ENCODE measurements at places on chromosomes 7 and 10.
A peak's percentile ranks its signal among the peaks of the same experiment; 100 is the strongest.

DNA sequence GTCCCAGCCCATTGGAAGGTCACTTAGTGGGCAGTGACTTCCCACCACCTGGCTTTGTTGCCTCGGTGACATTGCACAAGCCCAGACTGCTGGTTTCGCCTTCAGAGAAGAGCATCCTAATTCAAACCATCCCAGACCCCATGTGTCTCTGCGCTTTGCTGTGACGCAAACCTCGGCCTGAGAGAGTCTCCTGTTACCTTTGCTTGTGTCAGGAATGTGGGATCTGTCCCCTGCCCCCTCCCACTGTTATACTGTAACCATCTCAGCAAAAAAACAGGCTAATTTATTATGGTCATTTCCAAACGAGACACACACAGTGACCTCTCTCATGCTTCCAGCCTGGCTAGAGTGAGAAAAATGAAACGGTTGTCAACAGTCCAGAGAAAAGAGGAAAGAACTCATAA, 25.0 kb upstream of the AQP1 start:
- no peak for DNase-seq

- no peak for DNase-seq
These were observed 17.3 kb downstream of the TPK1 start for GRCh38 chr7:144818511-144818910.

DNA sequence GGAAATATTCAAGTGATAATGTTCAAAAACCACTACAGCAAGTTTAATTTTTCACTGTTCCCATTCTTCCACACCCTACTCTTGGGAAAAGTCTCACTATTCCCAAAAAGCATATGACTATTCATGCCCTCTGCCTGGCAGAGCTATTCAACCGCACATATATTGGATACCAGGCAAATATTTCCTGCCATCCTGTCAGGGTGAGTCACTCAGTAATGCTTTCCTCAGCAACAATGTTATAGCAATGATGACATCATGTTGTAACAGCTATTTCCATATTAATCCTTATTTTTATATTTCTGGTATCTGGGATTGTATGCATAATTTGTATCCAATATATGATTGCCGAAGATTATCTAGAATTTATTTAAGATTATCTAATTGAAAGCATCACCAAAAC, 114.0 kb upstream of the PLXDC2 start:
- peak; percentile 19 for DNase-seq

- no peak for DNase-seq
These were observed 235.9 kb downstream of the HGF start for GRCh38 chr7:81533931-81534330.

GRCh38 chr10:88032566-88032965, 169.1 kb downstream of the PTEN start:
- DNase-seq: peak; percentile 77

DNA sequence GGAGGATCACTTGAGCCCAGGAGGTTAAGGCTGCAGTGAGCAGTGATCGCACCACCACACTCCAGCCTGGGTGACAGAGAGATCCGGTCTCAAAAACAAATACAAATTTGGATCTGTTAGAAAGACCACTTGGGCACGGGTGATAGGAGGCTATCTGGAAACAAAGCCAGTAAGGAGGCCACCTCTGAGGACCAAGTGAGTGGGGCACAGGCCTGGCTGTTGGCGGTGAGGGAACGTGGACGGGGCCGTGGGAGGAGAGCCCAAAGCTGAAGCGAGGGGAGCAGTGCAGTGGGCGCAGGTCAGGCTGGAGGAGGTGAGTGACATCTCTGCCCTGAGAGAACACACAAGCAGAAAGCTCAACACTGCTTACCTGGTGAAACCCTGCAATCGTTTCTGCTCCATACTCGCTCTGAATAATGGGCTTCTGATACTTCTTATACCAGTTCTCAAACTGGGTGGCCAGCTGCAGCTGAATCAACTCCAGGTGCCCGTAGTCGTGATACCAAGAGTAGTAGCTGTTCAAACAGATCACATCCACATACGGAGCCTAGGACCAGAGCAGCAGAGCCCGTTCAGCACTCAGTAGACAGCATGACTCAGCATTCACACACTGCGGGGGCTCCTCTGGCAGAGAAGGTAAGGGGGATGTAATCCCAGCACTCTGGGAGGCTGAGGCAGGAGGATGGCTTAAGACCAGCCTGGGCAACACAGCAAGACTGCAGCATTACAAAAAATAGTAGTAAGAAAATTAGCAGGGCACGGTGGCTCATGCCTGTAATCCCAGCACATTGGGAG, 14.5 kb downstream of the GUSB start:
- no peak for DNase-seq

DNA sequence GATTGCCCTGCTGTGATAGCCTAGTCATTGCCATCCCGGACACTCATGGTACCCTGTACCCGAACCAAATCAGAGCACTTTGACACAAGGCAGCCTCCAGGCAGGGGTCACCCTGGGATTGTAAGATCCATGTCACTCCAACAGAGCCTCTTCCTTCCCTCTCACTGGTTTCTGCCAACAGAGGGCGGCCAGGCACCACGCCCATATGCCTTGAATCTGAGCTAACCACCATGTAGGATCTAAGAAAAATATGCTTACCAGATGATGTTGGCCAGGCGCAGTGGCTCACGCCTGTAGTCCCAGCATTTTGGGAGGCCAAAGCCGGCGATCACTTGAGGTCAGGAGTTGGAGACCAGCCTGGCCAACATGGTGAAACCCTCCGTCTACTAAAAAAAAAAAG, 389.2 kb upstream of the KLF6 start:
- peak; percentile 37 for DNase-seq

GRCh38 chr10:95288303-95288702, 2.5 kb downstream of the PDLIM1 start:
- no peak for DNase-seq

- no peak for DNase-seq
These were observed 266.9 kb downstream of the DNAJB6 start for GRCh38 chr7:157603716-157604115.

GRCh38 chr10:132688580-132689420, 97.1 kb downstream of the NKX6-2 start:
- no peak for DNase-seq

Data from ELR (cell line).